Activated naive CD8-positive, alpha-beta T cell treated with anti-CD3 and anti-CD28 coated beads for 36 hours (primary cell): ENCODE measurements at places on chromosomes 16 and 17. TPM values are rescaled to one million over a fixed set of nuclear protein-coding genes. Genes with fewer than 3 reads are reported as not detected.

GRCh38 chr16:51941412-51941811, 605.5 kb downstream of the TOX3 start:
- DNase-seq: no peak

GRCh38 chr17:33550261-33550660, 257.2 kb upstream of the ASIC2 start:
- DNase-seq: no peak

DNA sequence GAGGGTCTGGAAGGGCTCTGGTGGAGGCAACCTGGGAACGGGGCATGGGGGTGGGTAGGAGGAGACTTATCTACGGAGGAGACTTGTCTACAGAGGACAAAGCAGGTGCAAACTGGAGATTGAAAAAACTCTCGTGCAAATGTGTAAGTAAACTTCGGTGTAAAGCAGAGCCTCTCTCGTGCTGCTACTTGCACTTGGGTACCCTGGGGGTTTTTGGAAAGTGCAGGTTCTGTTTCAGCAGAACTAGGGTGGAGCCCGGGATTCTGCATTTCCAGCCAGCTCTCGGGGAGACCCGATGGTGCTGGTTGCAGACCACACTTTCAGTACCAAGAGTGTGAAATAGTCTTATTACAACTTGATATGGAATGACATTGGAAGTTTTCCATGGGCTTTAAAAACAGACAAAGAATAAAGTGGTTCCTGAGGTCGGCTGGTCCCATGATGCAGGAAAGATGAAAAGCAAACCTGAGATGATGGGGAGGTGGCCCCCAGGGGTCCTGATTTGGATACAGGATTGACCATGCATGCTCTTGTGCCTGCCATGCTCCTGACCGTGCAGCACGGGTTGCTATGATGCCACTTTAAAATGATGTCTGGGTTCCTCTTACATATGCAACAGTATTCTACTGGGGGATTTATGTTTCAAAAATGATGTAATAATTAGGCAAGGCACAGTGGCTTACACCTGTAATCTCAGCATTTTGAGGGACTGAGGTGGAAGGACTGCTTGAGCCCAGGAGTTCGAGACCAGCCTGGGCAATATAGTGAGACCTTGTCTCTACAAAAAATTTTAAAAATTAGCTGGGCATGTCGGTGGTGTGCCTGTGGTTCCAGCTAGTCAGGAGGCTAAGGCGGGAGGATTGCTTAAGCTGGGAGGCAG, 69.3 kb downstream of the IRF8 start:
- DNase-seq: no peak

DNA sequence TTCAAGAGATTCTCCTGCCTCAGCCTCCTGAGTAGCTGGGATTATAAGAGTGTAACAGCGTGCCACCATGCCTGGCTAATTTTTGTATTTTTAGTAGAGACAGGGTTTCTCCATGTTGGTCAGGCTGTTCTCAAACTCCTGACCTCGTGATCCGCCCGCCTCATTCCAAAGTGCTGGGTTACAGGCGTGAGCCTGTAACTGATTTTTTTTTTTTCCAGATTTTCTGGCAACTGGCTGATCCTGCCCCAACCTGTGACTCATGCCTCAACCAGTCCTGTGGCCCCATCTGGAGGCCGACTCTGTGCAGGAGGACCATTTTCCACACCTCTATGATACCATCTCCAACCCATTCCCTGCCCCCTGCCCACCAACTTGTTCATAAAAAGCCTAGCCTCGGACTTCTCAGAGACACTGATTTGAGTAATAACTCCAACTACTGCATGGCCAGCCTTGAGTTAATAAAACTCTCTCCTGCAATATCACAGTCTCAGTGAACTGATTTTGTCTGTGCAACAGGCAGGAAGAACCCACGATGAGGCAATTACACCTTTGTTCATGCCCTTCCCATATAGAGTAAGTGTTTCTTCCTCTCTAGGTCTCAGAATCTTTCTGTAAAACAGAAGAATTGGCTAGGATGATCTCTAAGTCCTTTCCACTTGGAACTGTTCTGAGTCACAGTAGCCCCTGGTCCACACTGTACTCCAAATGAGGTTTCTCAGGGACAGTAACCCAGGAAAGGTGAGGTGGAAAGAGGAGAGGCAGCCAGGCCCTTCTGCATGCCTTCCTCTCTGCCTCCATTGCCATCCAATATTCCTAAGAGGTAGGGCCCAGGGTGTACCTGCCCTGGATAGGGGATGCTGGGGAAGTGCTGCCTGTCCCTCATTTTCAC, 8.8 kb upstream of the CNOT1 start:
- no peak for DNase-seq

DNA sequence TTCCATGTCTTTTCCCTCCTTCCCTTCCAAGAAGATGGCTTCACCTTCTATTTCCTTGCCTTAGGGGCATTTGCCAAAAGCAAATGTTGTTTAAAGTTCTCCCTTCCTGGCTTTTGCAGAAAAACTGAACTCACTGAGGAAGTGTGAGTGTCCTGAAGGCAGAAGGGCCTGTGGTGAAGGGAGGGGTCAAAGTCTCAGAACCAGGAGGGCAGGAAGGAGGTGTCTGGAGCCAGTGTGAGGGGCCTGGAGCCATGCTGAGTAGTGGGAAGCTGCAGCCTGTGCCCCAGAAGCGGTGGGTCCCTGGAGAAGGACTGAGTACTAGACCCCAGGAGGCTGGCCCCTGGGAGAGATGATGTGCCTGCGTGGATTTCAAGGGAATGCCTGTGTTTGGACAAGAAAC, 23.8 kb upstream of the SUPT4H1 start:
- no peak for DNase-seq

- DNase-seq: no peak
Measured at GRCh38 chr16:60729051-60729450, 1307.2 kb downstream of the CDH8 start.

GRCh38 chr17:62597150-62597549, 30.3 kb upstream of the MRC2 start:
- DNase-seq: no peak

GRCh38 chr17:9700754-9701476, 55.6 kb downstream of the USP43 start:
- no peak for DNase-seq

- no peak for DNase-seq
Measured at GRCh38 chr16:10923650-10924214, 18.5 kb downstream of the DEXI start.

- DNase-seq: no peak
Measured at GRCh38 chr16:56387396-56387795, 37.9 kb downstream of the AMFR start.

DNA sequence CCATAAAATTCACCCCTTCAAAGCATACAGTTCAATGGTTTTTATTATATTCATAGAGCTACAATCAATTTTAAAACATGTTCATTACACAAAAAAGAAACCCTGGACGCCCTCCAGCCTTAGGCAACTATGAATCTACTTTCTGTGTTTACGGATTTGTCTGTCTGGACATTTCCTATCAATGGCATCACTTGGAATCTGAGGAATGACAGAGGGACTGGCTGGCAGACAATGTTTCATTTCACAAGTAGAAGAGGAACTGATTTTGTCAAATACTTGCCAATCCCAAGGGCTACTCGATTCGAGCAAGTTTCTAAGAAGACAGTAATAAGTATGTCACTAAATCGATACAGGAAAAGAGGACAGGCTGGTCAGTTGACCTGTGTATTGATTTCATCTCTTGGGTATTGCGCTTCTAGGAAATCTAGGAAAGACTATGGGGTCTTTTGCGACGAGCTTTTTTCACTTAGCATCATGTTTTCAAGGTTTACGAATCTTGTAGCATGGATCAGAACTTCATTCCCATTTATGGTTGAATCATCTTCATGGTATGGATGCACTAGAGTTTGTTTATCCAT, 56.6 kb downstream of the RGS9 start:
- no peak for DNase-seq

DNA sequence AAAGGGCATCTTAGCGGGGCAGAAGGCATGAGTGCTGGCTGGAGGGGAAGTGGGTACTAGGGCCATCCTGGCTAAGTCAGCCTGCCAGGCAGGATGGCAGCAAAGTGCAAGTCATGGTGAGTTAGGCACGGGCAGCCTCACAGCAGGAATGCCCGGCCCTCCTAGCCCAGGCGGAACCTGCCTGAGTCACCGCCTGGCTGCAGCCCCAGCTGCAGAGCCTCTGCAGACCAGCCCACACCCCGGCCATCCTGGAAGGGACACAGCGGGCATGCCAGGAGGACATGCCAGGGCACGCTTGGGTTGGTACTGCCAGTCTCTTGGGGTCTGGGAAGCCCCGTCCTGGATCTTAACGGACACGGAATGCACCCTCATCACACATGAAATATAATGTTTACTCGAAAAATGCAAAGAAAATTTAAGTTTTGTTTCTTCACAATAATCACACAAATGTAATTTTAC, 5.0 kb upstream of the ALDH3A1 start:
- no peak for DNase-seq

GRCh38 chr16:75250809-75251279, 580 bp downstream of the BCAR1 start:
- DNase-seq: peak; percentile 28

GRCh38 chr17:66957951-66958579, 6.4 kb upstream of the CACNG4 start:
- DNase-seq: no peak

DNA sequence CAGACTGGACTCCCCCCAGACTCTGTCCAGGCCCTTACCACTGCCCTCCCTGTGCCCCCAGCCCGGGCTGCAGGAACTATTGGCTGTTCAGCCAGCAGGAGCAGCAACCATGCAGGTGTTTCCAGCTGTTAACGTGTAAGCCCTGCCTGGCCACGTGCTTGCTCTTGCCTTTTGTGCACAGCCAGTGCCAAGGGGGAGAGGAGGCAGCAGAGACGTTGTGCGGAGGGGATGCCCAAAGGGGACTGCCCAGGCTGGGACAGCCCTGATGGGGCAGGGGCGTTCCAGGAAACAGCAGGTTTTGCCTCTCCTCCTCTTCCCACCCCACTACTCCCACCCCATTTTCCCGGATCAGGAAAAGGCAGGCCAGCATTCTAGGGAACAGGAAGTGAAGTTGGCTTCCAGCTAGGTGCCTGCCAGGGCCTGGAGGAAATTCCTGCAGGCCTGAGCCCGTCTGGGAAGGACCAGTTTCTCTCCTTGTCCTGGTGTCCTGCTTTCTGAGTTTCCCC, 16.7 kb upstream of the LASP1NB start:
- DNase-seq: no peak

GRCh38 chr17:57671667-57672632, 73.1 kb downstream of the CCDC182 start:
- peak; percentile 76 for DNase-seq

GRCh38 chr17:70295329-70295728, 126.0 kb downstream of the KCNJ2 start:
- no peak for DNase-seq

DNA sequence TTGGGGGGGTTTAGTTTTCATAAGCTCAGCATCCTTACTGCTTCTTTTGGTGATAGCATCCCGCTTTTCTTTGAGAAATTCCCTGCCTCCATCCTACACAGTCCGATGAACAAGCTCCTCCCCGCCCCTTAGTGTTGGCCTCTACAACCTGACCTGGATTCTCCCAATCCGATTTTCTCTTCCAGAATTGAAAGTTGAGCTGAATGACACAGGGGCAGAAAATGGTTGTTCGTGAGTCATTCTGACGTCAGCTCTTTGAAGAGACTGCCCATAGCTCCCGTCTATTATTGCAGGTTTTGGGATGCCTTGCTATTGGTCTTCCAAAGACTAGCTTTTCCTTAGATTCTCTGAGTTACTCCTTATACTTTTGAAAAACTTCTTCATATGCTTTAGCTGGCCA, 279.7 kb downstream of the SLC39A11 start:
- DNase-seq: no peak

- no peak for DNase-seq
Measured at GRCh38 chr17:73393962-73394361, 82.2 kb upstream of the CDC42EP4 start.

DNA sequence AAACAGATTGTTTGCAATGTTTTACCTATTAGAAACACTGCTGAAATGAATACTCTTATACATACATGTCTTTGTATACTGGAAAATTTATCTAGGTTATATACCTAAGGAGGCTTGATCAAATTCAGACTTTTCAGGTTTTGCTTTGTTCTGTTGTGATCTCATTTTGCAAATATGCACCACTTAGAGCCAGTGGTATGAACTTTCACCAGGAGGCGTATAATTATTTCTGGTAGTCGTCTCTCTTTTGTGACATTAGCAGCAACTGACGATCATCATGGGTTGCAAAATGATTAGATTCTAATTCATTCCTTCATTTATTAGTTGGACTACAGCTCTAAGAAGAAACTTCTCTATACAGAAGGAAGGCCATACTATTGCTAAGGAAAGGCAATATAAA, 26.9 kb downstream of the AP1G1 start:
- DNase-seq: no peak

DNA sequence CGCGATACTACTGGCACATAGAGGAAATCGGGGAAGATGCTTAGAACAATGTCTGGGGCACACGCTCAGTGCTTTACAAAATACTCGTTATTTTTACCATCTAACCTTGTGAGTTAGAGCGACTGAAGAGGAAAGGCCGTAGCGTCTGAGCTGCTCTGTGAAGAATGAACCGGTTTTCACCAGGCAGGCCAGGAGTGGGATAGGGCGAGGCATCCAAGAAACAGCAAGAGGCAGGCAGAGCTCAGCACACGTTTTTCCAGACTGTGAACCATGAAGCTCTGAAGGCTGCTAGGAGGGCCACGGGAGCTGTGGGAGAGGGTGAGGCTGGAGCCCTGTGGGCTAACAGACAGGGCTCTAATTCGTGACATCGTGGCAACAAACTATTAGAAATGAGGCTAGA, 95.5 kb downstream of the MRM3 start:
- no peak for DNase-seq

Gene SDR42E2
- total RNA-seq: not detected

Gene HASPIN
- total RNA-seq: 23.8 TPM

Gene OTOP2
- total RNA-seq: not detected

Gene TEKT1
- total RNA-seq: not detected

Gene SRL
- total RNA-seq: not detected

Gene EFNB3
- total RNA-seq: not detected

Gene IL17C
- total RNA-seq: not detected

Gene TEX19
- total RNA-seq: 0.10 TPM

Gene GRAPL
- total RNA-seq: 3.5 TPM

Gene ACSF2
- total RNA-seq: 9.2 TPM

Gene ELP5
- 110 TPM for total RNA-seq

Gene ZNHIT3
- 52.4 TPM for total RNA-seq

Gene LPO
- not detected for total RNA-seq
